ENCODE measurements at places on chromosomes 6 and 20.

DNA sequence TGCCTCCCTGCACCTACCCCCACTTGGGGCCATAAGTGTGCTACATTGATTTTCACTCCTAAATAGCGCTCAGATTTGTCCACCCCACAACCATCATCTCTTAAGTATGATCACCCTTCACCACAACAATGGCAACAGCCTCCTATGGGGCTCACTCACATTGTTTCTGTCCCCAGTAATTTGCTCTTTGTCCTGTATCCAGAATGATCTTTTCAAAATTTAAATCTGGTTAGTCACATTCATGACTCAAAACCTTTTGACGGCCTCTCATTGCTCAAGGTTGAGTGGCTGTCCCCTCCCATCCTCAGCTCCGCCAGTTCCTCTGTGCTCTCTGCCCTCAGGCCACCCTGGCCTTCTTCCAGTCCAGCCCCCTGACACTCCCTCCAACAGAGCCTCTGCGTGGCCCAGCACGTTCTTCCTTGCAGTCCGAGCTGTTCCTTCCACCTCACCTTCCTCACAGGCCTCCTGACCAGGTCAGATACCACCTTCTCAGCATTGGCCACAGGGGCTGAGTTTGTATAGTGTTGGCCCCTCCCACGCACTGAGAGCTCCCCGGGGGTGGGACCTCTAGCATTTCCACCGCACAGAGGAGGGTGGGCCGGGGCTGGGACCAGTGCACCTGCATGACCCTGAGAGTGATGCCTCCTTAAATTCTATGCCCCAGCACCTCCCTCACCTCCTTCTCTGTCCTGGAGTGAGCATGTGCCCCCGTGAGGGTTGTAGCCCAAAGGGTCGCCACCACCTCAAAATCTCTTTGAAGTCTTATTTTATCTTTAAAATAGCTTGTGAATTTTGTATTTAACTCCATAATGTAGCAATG, 2.4 kb upstream of the PPP1R3G start:
- DNase-seq = no peak

DNA sequence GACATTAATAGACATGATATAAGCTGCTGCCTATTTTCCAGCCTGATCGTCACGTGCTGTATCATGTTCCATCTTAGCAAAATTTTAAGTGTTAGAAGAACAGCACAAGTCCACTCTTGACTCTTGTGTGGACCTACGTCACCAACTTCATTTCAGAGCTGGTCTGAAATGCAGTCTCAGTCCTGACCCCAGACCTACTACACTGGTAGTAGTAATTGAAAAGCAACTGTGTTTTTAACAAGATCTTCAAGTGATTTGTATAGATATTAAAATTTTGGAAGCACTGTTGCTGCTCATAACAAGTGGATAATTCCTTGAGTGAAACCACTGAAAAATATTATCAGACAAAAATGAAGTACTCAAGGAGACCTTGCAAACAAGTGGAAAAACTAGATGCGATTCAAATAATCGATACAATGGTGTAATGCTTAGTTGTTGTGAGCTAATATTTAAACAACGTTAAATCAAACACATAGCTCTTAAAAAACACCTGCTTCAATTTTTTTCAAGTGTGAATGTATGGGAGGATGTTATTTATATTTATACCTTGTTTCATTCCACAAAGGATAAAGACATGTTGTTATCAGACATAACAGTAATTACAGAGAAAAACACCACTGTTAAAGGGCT, 110.9 kb upstream of the JAG1 start:
- DNase-seq = no peak

- no peak for DNase-seq
Measured at GRCh38 chr6:49856282-49856681, 10.1 kb downstream of the CRISP1 start.

GRCh38 chr6:25351485-25351884, 72.3 kb downstream of the CARMIL1 start:
- DNase-seq = no peak

DNA sequence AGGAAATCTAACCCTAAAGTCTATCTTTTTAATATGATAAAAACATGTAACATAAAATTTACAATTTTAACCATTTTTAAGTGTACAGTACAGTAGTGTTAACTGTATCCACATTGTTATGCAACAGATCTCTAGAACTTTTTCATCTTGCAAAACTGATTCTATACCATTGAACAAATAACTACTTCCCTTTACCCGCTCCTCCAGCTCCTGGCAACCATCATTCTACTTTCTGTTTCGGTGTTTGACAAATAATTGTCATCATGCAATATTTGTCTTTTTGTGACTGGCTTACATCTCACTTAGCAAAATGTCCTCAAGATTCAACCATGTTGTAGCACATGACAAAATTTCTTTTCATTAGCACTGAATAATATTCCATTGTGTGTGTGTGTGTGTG, 203.2 kb downstream of the SIM1 start:
- no peak for DNase-seq

GRCh38 chr6:44227148-44227793, 3.9 kb downstream of the SLC29A1 start:
- no peak for DNase-seq

- no peak for DNase-seq
Measured at GRCh38 chr6:127222418-127222817, 44.2 kb upstream of the RNF146 start.

DNA sequence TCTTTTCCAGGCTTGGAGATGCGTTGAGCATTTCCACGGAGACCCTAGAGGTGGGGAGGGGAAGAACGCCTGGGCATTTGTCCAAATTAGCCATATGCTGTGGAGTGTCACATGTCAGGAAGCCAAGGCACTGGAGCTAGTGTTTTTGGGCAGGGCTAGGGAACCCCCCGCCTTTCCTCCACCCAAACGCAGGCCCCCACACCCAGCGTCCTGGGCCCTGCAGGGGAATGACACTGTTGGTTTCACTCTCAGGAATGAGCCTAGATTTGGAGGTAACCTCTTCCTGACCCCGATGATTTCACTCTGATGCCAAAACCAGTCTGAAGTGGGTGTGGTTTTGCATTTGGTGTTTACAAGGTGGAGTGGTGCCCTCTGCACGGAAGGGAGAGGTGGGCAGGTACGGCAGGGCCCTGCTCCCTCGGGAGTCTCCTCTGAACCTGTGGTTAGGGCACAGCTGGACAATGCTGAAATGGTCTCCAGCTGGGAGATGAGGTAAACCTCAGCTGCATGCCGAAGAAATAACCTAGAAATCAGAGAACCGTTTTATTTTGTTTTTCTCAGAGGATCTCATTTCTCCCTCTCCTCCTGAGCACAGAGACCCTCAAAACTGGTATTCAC, 29.5 kb downstream of the MTHFD1L start:
- DNase-seq = no peak

GRCh38 chr6:45665859-45666258, 288.1 kb upstream of the SUPT3H start:
- DNase-seq = no peak

- DNase-seq = no peak
Measured at GRCh38 chr20:16064989-16065707, 508.1 kb downstream of the KIF16B start.

GRCh38 chr6:113383701-113384100, 473.4 kb upstream of the MARCKS start:
- DNase-seq = no peak

GRCh38 chr6:52524918-52525317, 51.9 kb downstream of the TRAM2 start:
- DNase-seq = no peak

- no peak for DNase-seq
Measured at GRCh38 chr6:7785243-7786035, 59.5 kb downstream of the BMP6 start.

DNA sequence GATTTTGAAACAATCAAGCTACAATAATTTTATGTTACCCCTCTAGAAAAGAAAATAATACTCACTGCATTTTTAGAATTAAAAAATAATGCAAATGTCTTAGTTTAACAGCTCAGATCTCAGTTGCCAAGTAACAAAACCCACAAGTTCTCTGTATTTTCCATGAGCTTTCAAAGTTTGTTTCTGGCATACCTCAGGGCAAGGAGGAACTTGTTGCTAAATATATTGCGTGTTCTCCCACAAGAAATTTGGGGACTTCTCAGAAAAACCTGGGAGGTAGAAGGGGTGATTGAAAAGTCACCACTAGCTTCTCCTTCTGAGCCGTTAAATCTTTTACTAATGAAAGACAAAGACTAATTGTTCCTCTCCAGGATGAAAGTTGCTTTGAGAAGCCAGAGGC, 236.8 kb upstream of the MARCKS start:
- no peak for DNase-seq

- DNase-seq = peak; percentile 48
Measured at GRCh38 chr6:34055223-34055933, 90.5 kb downstream of the GRM4 start.

GRCh38 chr6:138500045-138500665, 861 bp upstream of the NHSL1 start:
- DNase-seq = no peak

GRCh38 chr6:53111865-53112264, 36.8 kb downstream of the GCM1 start:
- DNase-seq = no peak

GRCh38 chr20:57568088-57568896, 7.4 kb downstream of the PCK1 start:
- no peak for DNase-seq

DNA sequence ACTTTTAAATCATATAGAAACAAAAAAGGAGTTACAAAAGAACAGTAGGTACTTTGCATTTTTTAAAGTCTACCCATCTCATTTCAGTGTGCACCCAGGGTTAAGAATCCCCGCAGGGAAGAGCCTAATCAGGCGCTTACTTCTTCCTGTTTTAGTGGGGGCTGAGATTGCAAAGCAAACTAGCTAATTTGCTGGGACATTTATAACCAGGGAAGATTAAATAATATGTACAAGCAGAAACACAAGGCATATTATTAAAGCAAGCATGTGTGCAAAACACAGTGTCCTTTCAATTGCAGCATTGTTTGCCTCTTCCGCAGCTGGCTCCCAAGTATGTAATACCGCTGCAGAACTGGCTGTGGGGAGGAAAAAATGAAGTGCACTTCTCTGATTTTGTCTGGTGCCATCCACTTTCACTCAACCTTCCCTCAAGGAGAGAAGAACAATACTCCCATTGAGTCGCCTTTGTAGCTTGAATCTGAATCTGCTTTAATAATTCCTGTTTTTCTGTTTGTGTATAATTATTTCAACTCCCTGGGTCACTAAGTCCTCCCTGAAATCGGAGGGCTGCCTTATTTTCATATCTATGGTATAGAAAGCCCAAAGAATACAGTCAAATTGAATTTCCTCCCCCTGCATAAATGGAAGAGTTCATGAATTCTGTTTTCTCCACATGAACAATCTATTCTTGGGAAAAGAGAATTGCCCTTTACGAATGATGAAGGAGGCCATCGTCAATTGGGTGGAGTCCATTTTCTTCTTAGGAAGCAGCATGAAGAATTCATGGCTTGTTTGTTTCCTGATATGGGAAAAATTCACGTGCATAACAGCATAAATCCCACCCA, 23.3 kb upstream of the BCAS1 start:
- DNase-seq = no peak

GRCh38 chr6:116314218-116314617, 34.5 kb upstream of the TSPYL1 start:
- no peak for DNase-seq

- DNase-seq = no peak
Measured at GRCh38 chr6:83257791-83258190, 64.6 kb downstream of the RWDD2A start.

DNA sequence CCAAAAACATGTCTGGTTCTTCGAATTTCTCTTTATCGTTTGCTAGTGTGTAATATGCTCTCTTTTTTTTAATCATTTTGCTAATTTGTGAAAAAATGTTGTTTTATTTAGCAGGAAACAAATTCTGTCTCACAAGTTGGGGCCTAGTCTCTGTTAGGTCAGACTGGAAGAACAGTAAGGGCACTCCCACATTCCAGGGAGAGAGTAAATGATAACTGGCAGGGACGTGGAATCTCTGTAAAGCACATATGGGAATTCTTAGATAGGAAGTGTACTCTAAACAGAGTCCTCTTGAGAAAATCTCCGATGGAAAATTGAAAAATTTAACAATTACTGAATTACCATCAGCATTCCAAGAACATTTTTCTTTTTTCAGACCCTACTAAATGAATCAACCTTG, 16.4 kb upstream of the CCDC28A start:
- no peak for DNase-seq

GRCh38 chr6:84469144-84469543, 241.7 kb upstream of the CEP162 start:
- DNase-seq = no peak

GRCh38 chr6:39343396-39343870, 20.9 kb upstream of the KCNK16 start:
- DNase-seq = no peak

GRCh38 chr20:14972690-14973089, 635.3 kb upstream of the FLRT3 start:
- no peak for DNase-seq

DNA sequence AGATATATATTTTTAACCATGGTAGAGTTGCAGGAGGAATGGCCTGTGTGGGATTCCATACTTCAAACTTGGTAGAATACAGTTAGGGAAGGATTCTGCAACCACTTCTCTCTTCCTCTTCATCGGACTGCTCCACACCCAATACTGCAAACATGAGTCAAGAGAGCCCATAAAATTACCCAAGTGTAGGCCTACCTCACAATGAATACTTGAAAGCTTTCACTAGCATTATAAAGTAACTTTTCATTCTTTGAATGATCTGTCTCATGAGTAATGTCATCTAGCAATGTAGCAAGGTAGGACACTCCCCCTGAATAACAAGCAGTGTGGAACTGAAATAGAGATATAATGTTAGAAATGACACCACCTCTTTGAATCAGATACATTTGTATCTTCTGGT, 79.4 kb downstream of the FOXC1 start:
- DNase-seq = no peak

GRCh38 chr6:167293590-167294091, 2.5 kb downstream of the UNC93A start:
- DNase-seq = no peak

DNA sequence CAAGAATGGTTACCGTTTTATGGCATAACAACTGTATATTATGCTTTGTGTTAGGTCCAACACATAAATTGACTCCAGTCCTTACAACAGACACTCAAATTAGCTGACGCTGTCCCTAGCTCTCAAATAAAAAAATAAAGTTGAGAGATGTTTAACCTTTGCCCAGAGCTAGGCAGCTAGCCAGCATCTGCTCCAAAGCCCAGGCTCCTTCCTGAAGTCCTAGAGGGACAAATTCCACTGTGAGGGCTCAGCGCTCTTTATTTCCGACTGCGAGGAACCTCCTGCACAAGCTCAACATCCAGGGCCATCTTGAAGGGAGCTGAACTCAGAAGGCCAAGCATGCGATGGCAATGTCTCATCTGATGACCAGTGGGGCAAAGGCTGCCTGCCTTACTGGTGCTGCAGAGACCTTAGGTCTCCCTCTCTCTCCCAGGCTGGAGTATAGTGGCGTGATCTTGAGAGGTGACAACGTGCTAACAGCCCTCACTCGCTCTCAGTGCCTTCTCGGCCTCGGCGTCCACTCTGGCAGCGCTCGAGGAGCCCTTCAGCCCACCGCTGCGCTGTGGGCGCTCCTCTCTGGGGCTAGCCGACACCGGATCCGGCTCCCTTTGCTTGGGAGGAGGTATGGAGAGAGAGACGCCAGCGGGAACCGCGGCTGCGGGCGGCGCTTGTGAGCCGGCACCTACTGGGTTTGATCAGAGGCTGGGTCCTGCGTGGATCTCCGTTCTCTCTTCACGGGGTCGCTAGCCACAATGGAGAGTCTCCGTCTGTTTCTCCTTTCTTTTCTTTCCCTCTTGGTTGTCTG, 24.7 kb upstream of the GFOD1 start:
- DNase-seq = no peak
